ENCODE measurements at places on chromosomes 1 and 21. TPM values are rescaled to one million over a fixed set of nuclear protein-coding genes. Genes with fewer than 3 reads are reported as not detected.
A peak's percentile ranks its signal among the peaks of the same experiment; 100 is the strongest.

- no peak for DNase-seq
These were observed 563 bp downstream of the QSOX1 start for GRCh38 chr1:180155182-180155682.

DNA sequence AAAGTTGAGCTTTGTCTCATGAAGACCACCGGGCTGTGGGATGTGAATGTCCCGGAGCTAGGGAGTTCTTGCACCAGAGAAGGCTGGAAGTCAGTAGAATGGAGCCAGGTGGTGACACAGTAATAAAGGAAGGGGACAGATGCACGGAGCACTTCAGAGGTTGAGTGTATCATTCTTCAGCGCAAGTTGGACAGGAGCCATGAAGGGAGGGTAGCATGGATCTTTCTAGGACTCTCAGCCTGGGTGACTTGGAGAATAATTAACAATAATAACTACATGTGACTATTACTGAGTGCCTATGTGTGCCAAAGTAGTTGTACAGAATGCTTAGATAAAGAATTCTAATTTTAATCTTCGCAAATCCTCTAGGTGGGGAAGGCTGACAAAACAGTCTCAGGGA, 258.7 kb upstream of the AJAP1 start:
- DNase-seq, result no peak

The ATAD3A gene
- 9.0 TPM for total RNA-seq

The SNRNP40 gene
- 114 TPM for total RNA-seq

The ETV3L gene
- total RNA-seq, result under 0.01 TPM

DNA sequence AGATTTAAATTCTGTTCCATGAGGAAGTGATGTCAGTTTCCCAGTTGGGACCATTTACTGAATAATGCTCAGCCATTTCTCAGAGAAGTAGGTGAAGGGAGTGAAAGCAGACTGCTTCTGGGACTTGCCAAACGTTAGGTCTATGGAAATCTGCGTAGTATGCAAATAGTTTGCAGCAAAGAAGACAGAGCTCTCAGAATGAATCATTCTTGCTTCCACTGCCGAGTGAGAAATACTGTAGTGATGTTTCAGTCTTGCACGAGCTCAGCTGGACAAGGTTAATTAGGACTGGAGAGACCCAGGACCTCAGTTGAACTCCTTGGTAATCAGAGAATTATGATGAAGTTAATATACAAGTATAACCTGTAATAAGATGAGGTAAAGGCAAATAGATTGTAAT, 317.7 kb upstream of the DAB1 start:
- DNase-seq, result no peak

- DNase-seq, result no peak
These were observed 3.2 kb upstream of the LIX1L start for GRCh38 chr1:145961109-145961424.

DNA sequence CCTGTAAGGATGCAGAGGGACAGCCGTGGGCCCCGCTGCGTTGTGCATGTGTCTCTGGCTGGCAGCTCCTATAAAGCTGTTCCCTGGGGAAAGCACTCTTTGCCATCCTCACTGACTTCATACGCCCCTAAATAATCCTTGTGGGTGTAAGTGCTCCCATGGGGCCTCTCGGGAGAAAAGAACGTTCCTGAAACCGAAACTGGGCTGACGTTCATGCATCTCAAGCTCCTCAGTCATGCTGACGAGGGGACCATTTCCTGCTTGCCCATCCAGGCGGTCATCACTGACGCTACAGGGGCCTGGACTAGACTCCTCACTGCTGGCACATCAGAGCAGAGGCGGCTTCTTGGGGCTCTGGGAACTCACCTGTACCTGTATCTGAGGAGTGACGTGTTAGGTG, 73.1 kb upstream of the USP24 start:
- DNase-seq, result no peak

GRCh38 chr21:29441651-29442050, 142.9 kb downstream of the BACH1 start:
- DNase-seq, result no peak

- no peak for DNase-seq
These were observed 390.0 kb downstream of the DISC1 start for GRCh38 chr1:232016616-232017015.

The TCHHL1 gene
- not detected for total RNA-seq

DNA sequence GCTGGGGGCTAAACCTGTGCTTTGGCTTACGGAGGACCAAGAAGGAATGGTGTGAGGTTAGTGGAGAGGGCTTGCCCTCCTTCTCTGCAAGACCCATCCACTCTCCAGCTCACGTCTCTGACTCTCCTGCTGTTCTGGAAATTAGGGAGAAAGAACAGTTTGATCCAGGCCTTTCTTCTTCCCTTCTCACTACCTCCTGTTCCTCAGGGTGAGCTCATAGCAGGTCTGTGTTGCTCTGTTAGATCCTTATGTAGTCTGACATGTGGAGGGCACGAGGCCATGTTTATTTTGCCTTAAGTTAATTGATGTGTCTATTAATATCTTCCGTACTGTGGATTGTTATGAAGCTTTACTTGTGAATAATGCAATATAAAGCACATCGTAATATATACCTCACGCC, 315.0 kb downstream of the GRIK1 start:
- no peak for DNase-seq

The EFNA1 gene
- total RNA-seq, result 4.1 TPM

The TOR3A gene
- 16.7 TPM for total RNA-seq

DNA sequence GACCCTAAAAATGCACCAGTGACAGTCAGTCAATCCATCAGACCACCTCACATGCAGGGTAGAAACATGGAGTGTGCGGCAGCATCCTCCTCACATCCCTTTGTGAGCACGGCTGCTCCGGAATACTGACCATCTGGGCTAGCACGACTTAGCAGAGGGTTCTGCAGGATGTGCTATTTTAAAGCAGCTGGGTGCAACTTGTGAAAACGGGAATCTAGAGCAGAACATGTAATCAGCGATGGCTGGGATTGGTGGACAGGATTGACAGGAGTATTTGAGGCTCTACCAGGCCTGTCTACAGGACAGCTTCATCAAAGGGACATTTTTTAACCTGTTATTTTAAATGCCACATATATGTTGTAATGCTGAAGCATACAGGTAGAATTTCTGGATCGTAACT, 16.8 kb upstream of the PLEKHM2 start:
- no peak for DNase-seq

The SPRR4 gene
- total RNA-seq, result not detected

- no peak for DNase-seq
These were observed 3.2 kb upstream of the SRM start for GRCh38 chr1:11062965-11063401.

- peak; percentile 30 for DNase-seq
These were observed 57.4 kb upstream of the MTF2 start for GRCh38 chr1:93021539-93022134.

The RRP1B gene
- 21.6 TPM for total RNA-seq

The DIO1 gene
- not detected for total RNA-seq

- DNase-seq, result no peak
These were observed 36.8 kb downstream of the CASZ1 start for GRCh38 chr1:10759413-10760200.

DNA sequence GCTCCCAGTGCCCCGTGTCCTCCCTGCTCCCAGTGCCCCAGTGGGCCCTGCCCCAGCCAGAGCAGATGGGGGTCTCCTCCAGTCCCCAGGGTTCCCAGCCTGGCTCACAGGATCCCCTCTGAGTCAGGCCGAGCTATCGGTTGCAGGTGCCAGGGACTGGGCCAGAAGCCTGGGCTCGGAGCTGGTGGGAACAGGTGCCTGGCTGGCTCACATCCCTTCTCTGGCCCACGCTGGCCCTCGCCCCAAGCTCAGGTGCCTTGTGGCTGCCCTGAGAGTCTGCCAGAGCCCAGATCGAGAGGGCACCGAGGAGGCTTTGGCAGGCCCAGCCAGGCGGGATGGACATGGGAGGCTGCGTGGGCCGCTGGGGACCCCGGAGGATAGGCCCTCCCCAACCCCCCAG, 18.9 kb downstream of the PLCH2 start:
- DNase-seq, result no peak

GRCh38 chr1:152752225-152752624, 5.6 kb upstream of the KPRP start:
- no peak for DNase-seq

The FYB2 gene
- total RNA-seq, result under 0.01 TPM

The ALPL gene
- 4.9 TPM for total RNA-seq
